ENCODE measurements at places on chromosomes 2 and 18. TPM values are rescaled to one million over a fixed set of nuclear protein-coding genes. Genes with fewer than 3 reads are reported as not detected.

The MRPL53 gene
- 81.1 TPM for total RNA-seq

The PLB1 gene
- 1.6 TPM for total RNA-seq

The NT5DC4 gene
- total RNA-seq = not detected

The ZAP70 gene
- 3.2 TPM for total RNA-seq

The FOXI3 gene
- total RNA-seq = not detected

DNA sequence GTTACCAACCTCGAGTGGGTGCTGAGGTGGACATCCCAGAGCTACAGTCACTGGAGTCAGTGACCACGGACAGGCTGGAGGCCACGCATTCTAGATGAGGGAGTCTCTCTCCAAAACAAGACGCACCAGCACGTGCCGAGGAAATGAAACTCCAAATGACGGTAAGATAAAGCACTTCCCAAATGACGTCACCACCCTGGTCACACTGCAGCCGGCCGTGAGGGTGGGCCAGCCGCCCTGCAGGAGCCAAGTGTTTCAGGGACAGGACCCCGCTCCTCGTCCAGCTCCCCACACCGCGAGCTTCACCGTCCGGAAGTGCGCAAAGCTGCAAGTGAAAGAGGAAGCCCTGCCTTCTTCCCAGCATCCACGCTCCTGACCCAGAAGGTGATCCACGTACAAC lies 99.4 kb downstream of the ZNF516 start:
- no peak overlapping the region for H3K4me3 ChIP-seq
- H3K4me1 ChIP-seq = peaks cover 10% of the 10 kb centered on the region
- no peak for DNase-seq
- peaks cover 2% of the 10 kb centered on the region for H3K36me3 ChIP-seq
- H3K27ac ChIP-seq = no peak overlapping the region

The DSG1 gene
- not detected for total RNA-seq

The UGT1A1 gene
- not detected for total RNA-seq

GRCh38 chr2:206095536-206096332 lies 9.8 kb upstream of the INO80D start:
- no peaks in the 10 kb centered on the region for H3K27me3 ChIP-seq
- H3K4me1 ChIP-seq = no peaks in the 10 kb centered on the region
- H3K4me3 ChIP-seq = no peak overlapping the region

- peaks cover 7% of the 10 kb centered on the region for H3K36me3 ChIP-seq
- no peak for DNase-seq
- no peak overlapping the region for H3K4me3 ChIP-seq
- H3K27ac ChIP-seq = no peak overlapping the region
Observed at GRCh38 chr2:190515687-190516086, 18.8 kb downstream of the NEMP2 start.

The POU3F3 gene
- total RNA-seq = 0.13 TPM

The SERPINB3 gene
- total RNA-seq = not detected

The RND3 gene
- total RNA-seq = 51.2 TPM

The DSEL gene
- 17.6 TPM for total RNA-seq

DNA sequence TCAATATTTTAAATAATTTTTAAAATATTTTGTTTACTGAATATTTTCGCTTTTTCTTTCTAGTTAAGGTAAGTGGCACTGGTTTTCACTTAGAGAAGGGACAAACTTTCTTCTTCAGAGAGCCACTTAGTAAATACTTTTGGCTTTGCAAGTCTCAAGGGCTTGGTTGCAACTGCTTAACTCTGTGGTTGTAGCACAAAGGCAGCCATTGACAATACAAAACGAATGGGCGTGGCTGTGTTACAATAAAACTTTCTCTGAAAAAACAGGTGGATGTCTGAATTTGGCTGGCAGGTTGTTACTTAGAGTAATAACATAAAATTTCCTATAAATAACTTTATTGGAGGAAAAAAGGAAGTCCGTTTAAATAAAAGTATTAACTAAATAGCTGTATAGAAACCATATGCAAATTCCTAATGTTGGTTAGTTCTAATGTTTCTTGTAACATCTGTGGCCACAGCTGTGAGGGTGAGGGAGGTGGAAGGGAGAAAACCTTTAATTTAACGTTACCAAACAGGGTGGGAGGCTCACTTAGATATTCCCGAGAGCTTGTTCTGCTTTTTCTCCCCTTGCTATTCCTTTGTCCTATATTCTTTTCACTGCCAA lies 62.4 kb upstream of the TNP1 start:
- DNase-seq = peak; percentile 58
- H3K4me1 ChIP-seq = peaks cover 48% of the 10 kb centered on the region
- no peak overlapping the region for H3K4me3 ChIP-seq

DNA sequence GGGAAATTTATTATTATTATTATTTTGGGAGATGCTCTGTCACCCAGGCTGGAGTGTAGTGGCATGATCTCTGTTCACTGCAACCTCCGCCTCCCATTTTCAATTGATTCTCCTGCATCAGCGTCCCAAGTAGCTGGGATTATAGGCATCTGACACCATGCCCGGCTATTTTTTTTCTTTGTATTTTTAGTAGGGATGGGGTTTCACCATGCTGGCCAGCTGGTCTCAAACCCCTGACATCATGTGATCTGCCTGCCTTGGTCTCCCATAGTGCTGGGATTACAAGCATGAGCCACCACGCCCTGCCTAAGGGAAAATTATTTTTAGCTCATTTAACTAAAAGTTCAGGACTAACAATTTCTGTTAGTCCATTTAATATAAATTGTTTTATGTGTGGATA lies 109.2 kb upstream of the SESTD1 start:
- no peak overlapping the region for H3K4me3 ChIP-seq
- peak; percentile 1 for DNase-seq
- H3K27me3 ChIP-seq = no peaks in the 10 kb centered on the region

The NEMP2 gene
- 7.1 TPM for total RNA-seq

- no peak overlapping the region for H3K27ac ChIP-seq
- no peaks in the 10 kb centered on the region for H3K4me1 ChIP-seq
- H3K36me3 ChIP-seq = no peaks in the 10 kb centered on the region
- DNase-seq = no peak
Observed at GRCh38 chr2:150812664-150813367, 325.3 kb upstream of the RND3 start.

The MAB21L4 gene
- total RNA-seq = not detected

GRCh38 chr18:41798879-41799278 lies 156.2 kb upstream of the PIK3C3 start:
- peak; percentile 2 for DNase-seq
- no peaks in the 10 kb centered on the region for H3K27me3 ChIP-seq
- H3K36me3 ChIP-seq = no peaks in the 10 kb centered on the region
- H3K4me1 ChIP-seq = no peaks in the 10 kb centered on the region
- no peak overlapping the region for H3K27ac ChIP-seq
- H3K4me3 ChIP-seq = no peak overlapping the region

The AMER3 gene
- total RNA-seq = 0.09 TPM

DNA sequence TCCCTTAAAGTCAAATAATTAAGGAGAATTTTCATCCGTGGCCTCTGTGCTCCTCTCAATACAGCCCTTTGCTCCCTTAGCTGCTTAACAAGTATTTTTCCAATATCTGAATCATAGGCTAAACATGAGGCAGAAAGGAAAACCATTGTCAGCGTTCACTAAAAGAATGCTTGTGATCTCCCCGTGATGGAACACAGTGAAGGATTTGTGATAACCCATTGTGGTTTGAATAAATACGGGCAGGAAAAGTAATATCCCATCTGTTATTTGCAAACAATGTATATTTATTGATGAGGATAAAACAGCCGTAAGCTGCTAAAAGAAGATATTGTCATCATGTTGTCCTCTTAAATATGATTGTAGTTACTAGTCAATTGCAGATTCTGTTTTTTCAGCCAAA lies 258.1 kb downstream of the NAPG start:
- H3K4me1 ChIP-seq = no peaks in the 10 kb centered on the region
- no peak for DNase-seq
- no peak overlapping the region for H3K4me3 ChIP-seq
- H3K27ac ChIP-seq = no peak overlapping the region
- no peaks in the 10 kb centered on the region for H3K27me3 ChIP-seq

The KLHL41 gene
- total RNA-seq = 2,102 TPM

The CYP26B1 gene
- 11.7 TPM for total RNA-seq

DNA sequence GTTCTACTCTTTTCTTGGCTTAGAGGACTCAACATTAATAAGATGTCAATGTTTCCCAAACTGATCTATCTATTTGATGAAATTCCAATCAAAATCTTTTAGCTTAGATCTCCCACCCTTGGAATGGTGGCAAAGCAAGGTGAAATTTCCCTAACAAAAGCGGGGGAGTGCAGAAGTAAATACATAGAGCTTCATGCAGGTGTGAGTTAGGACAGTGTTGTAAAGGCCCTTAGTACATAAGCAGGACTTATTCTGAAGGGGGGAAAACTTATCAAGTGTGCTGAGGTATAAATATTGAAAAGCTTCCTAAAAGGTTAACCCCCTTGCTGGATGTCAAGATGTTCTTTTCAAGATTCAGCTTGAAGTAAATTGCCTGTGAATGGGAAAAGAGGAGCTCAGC lies 608.6 kb upstream of the CELF4 start:
- no peaks in the 10 kb centered on the region for H3K36me3 ChIP-seq
- no peaks in the 10 kb centered on the region for H3K27me3 ChIP-seq
- no peak overlapping the region for H3K4me3 ChIP-seq
- H3K4me1 ChIP-seq = no peaks in the 10 kb centered on the region
- H3K27ac ChIP-seq = no peak overlapping the region

- H3K4me3 ChIP-seq = peak overlapping the region; percentile 22
- H3K27me3 ChIP-seq = no peaks in the 10 kb centered on the region
- peaks cover 69% of the 10 kb centered on the region for H3K4me1 ChIP-seq
- H3K27ac ChIP-seq = peak overlapping the region; percentile 84
Observed at GRCh38 chr2:25276569-25277465, 64.9 kb downstream of the DNMT3A start.

DNA sequence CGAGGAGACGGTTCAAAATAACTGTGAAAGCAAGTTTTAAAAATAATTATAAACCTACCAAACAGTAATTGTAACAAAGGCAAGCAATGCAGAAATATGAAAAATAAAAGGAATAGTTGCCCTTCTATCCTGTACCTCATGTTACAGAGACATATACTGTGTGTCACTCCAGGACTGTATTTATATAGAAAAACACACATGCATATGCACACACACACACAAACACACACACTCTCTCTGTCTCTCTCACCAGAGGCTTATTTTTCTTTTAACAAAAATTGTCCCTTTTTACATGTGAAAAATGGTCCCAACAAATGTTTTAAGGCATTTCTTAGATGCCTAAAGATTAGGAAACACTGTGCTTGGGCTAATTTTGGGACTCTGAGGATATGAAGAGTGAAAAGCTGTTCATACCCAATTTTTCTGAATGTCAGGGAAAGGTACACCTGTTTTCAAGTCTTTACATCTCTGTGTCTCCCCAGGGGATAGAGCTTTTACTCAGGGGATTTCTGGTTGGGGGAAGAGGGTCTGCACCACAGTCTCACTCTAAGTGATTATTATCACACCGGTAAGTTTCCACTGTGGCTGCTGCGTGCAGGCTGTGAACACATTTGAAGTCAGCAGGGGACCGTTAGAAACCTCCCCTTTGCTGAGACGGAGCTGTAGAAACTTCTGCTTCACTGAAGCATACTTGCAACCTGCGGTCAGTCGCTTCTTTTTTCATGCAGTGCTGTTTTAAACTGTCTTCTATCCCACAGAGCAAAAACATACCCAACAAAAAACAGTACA lies 51.4 kb upstream of the SPAG16 start:
- H3K27ac ChIP-seq = no peak overlapping the region
- no peaks in the 10 kb centered on the region for H3K36me3 ChIP-seq
- H3K4me3 ChIP-seq = no peak overlapping the region
- H3K27me3 ChIP-seq = no peaks in the 10 kb centered on the region

DNA sequence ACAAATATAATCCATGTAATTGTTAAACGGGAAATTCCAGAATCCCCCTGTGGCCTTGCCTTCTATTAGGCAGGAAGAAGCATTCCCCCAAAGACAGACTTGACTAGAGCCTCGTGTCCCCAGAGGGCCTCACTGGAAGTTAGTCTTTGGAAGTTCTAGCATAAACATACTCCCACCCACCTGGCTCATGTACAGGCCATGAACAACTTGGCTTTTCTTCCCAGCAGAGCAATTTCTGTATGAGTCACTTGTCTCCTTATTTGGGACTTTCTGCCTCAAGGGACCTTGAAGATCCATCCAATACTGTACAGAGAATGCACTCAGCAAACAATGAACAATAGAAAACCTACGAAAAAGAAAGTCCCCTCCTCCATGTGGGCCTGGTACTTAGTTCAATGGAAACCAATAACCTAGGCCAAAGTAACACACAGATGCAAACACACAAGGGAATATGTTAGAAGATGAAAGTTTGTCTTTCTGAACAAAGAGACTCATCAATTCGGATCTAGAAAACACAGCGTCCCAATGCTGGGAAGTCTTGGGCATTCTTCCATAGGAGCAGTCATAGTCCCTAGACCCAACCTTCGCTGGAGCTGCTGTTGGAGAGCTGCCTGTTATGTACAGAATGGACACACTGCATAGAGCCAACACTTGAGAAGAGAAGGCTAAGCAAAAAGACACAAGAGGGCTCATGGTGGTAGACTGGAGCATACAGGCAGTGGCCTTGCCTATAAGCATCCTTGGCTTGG lies 303.5 kb downstream of the HRH4 start:
- peaks cover 6% of the 10 kb centered on the region for H3K4me1 ChIP-seq

The PDE6D gene
- 20.3 TPM for total RNA-seq

Data from muscle of leg (tissue), 16 donors.